ENCODE measurements at places on chromosomes 2 and 18.

DNA sequence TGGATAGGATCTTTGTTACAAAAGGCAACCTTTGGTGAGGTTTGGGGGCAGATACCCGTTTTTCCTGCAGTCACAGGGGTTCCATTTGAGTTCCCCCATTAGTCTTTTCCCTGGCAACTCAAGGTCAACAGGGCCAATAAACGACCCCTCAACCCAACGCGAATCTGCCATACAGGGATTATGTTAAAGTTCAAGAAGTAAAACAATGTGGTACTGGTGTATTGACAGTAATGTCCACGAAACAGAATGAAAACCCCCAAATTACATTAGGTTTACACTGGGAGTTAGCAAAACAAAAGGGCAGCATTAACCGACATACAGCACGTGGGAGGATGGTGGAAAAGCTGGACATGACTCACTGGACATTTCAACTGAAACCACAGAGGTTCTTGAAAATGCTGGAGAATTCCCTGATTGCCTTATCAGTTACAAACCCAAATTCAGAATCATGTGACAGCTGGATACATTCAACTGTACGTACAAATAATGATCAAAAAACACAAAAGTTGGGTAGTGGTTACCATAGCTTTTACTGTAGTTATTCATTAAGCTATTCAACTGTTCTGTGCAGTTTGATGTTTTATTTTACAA lies 4.9 kb upstream of the IMP4 start:
- no peaks in the 10 kb centered on the region for H3K27me3 ChIP-seq
- peak overlapping the region; percentile 91 for H3K27ac ChIP-seq
- H3K36me3 ChIP-seq = peaks cover 31% of the 10 kb centered on the region
- peaks cover 19% of the 10 kb centered on the region for H3K4me1 ChIP-seq
- DNase-seq = no peak

GRCh38 chr18:74499633-74500032 lies 3.5 kb downstream of the CNDP2 start:
- H3K4me3 ChIP-seq = peak overlapping the region; percentile 85
- peak overlapping the region; percentile 95 for H3K27ac ChIP-seq
- H3K36me3 ChIP-seq = peaks cover 54% of the 10 kb centered on the region
- H3K4me1 ChIP-seq = peaks cover 29% of the 10 kb centered on the region

DNA sequence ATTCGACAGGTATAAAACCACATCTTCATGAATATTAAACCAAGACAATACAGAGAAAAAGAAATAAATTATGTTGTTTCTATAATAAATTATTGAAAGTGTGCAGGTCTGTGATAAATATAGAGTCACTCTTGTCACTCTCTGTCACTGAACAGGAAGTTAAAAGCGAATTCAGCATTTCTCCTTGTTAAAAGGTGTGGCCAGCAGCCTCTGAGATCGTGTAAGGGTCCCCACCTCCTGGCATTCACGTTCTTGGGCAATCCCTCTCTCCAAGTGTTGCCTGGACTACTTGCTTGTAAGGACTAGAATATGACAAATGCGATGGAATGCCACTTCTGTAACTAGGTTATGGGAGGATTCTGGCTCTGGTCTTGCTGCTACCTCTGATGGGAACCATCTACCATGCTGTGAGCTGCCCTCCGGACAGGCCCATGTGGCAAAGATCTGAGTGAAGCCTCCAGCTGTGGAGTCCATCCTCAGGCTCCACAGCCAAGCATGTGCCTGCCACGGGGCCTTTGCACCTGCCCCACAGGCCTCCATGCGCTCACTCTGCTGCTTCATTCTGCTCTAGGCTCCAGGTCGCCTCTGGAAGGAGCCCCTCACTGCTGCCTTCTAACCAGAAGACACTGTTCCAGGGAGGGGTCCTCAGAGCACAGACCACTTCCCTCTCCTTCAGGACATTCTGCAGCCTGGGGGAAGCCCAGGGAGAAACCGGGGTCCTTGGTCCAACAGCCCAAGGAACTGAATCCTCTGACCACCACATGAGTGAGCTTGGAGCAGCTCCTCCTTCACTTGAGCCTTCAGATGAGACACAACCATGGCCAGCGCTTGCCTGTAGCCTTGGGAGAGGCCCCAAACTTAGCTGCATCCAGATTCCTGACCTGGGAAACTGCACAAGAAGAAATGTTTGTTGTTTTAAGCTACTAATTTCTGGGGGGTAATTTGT lies 202.9 kb upstream of the HDAC4 start:
- no peak overlapping the region for H3K4me3 ChIP-seq
- H3K27me3 ChIP-seq = peaks cover 4% of the 10 kb centered on the region
- no peaks in the 10 kb centered on the region for H3K36me3 ChIP-seq
- peak overlapping the region; percentile 51 for H3K27ac ChIP-seq
- no peak for DNase-seq

- DNase-seq = no peak
- no peak overlapping the region for H3K4me3 ChIP-seq
- no peaks in the 10 kb centered on the region for H3K36me3 ChIP-seq
- peaks cover 15% of the 10 kb centered on the region for H3K27me3 ChIP-seq
- no peaks in the 10 kb centered on the region for H3K4me1 ChIP-seq
These were observed 42.5 kb downstream of the SCTR start for GRCh38 chr2:119481501-119482455.

- H3K4me1 ChIP-seq = no peaks in the 10 kb centered on the region
- no peak overlapping the region for H3K4me3 ChIP-seq
- no peak for DNase-seq
- H3K27me3 ChIP-seq = no peaks in the 10 kb centered on the region
- H3K27ac ChIP-seq = no peak overlapping the region
These were observed 101.9 kb downstream of the ACTR2 start for GRCh38 chr2:65329525-65329924.

DNA sequence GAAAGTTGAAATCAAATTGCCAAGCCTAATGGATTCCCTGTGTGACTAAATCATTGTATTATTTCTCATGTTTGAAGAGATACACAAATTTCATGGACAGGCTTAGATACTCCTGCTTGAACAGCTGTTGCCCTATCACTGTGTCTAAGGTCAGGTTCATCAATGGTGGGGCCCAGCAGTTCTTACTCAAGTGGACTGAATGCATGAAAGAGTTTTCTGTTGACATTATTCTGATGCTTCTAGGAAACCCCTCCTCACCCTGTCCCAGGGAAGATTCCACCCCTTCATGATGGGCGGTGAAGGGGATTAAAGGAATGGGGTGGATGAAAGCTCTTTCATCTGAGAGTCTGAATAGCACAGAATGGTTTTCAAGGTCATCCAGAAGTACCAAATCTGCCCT lies 148.8 kb downstream of the INO80D start:
- no peak overlapping the region for H3K27ac ChIP-seq
- peaks cover 33% of the 10 kb centered on the region for H3K27me3 ChIP-seq
- no peaks in the 10 kb centered on the region for H3K4me1 ChIP-seq
- DNase-seq = no peak

DNA sequence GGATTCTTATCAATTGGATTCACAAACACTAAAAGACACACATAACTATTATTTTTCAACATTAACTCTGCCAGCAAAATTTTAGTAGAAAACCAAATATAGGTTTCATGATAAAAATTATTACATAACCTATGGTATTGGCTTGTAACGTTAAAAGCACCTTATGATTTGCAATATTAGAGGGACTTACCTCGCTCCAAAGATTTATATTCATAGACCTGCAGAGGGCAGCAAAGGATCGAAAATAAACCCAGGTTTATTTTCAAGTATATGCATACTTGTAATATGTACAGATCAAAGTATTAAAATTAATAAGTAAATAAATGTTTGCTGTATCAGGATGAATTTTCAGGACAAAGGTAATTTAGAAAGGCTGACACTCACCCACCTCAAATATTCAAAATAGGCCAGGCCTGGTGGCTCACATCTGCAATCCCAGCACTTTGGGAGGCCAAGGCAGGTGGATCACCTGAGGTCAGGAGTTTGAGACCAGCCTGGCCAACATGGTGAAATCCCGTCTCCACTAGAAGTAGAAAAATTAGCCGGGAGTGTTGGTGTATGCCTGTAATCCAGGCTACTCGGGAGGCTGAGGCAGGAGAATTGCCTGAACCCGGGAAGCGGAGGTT lies 45.3 kb downstream of the LRPPRC start:
- H3K27me3 ChIP-seq = no peaks in the 10 kb centered on the region
- no peak overlapping the region for H3K4me3 ChIP-seq
- H3K36me3 ChIP-seq = peaks cover 62% of the 10 kb centered on the region
- H3K4me1 ChIP-seq = peaks cover 11% of the 10 kb centered on the region
- DNase-seq = peak; percentile 30
- no peak overlapping the region for H3K27ac ChIP-seq

- no peak overlapping the region for H3K4me3 ChIP-seq
- H3K4me1 ChIP-seq = peaks cover 22% of the 10 kb centered on the region
- no peaks in the 10 kb centered on the region for H3K27me3 ChIP-seq
- no peak for DNase-seq
These were observed 174.6 kb downstream of the NCK2 start for GRCh38 chr2:105919191-105919811.

- H3K4me1 ChIP-seq = no peaks in the 10 kb centered on the region
- H3K36me3 ChIP-seq = peaks cover 3% of the 10 kb centered on the region
- no peak for DNase-seq
- H3K4me3 ChIP-seq = no peak overlapping the region
- no peaks in the 10 kb centered on the region for H3K27me3 ChIP-seq
These were observed 88.0 kb downstream of the AFF3 start for GRCh38 chr2:100054426-100054825.

DNA sequence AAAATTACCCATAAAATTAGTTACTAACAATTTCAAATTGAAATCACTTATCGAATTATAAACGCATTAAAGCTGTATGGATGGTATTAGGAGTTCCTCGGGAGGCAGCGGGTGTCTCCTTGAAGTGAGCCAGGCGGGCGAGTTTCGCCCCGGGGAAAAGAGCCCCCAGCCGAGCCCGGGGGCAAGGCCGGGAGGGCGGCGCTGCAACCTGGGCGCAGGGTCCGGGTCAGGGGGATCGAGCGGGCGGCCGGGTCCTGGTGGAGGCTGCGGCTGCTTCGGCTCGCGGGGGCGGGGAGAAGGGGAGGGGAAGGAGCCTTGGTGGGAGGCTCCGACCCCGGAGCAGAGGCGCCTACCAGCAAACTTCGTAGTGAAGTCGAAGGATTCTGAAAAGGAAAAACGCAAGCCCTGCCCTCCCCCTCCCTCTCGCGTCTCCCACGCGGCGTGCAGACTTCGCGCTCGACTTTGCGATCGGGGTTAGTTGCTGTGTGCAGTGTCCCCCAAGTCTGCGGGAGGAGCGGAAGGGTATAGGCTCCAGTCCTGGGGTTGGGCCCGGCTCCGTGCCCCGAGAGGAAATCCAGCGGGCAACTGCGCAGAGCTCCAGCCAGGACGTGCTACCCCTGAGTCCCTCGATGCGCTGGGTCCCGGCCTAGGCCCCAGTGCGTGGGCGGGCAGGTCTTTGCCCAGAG lies 140.8 kb downstream of the MEIS1 start:
- no peak for DNase-seq
- H3K4me3 ChIP-seq = peak overlapping the region; percentile 19
- H3K36me3 ChIP-seq = no peaks in the 10 kb centered on the region
- peaks cover 47% of the 10 kb centered on the region for H3K27me3 ChIP-seq

- H3K27me3 ChIP-seq = no peaks in the 10 kb centered on the region
- H3K4me1 ChIP-seq = peaks cover 13% of the 10 kb centered on the region
- H3K27ac ChIP-seq = peak overlapping the region; percentile 96
- H3K36me3 ChIP-seq = peaks cover 49% of the 10 kb centered on the region
- DNase-seq = peak; percentile 13
These were observed 808 bp downstream of the ATP5MC3 start for GRCh38 chr2:175180701-175181103.

GRCh38 chr2:126995621-126996377 lies 97.1 kb downstream of the TEX51 start:
- no peak overlapping the region for H3K27ac ChIP-seq
- H3K27me3 ChIP-seq = peaks cover 11% of the 10 kb centered on the region
- peaks cover 5% of the 10 kb centered on the region for H3K36me3 ChIP-seq
- H3K4me3 ChIP-seq = no peak overlapping the region

GRCh38 chr2:65021709-65022108 lies 32.5 kb downstream of the SLC1A4 start:
- peaks cover 7% of the 10 kb centered on the region for H3K36me3 ChIP-seq
- no peak overlapping the region for H3K4me3 ChIP-seq
- H3K4me1 ChIP-seq = no peaks in the 10 kb centered on the region

GRCh38 chr18:1252936-1253335 lies 348.3 kb downstream of the ADCYAP1 start:
- H3K27ac ChIP-seq = no peak overlapping the region
- H3K4me3 ChIP-seq = no peak overlapping the region
- H3K4me1 ChIP-seq = no peaks in the 10 kb centered on the region
- no peak for DNase-seq

DNA sequence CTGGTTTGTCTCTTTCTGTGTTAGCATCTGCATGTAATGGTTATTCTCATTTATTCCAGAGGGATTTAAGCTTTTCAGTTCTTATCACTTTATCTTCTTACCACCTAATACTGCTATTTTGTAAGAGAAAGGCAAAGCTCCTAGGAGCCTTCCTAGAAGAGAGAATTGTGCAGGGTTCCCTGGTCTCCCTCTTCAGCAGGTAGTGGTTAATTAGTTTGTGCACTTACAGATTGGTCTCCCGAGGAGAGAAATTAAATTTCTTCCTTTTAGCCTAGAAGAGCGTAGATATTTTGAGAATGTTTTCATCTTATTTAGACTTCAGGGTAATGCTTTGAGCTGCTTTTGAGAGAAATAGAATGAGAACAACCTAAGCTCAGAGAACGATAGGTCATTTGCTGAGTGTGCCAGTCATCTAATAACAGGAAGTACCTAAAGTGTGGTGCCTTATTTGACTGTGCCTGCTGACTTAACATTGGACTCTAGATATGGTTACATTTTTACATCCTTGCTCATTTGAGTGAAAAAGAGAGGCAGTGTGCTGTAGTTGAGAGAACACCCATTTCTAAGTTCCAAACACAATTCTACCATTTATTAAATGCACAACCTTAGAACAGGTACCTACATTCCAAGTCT lies 651.4 kb downstream of the STK39 start:
- no peaks in the 10 kb centered on the region for H3K27me3 ChIP-seq
- no peaks in the 10 kb centered on the region for H3K4me1 ChIP-seq
- H3K4me3 ChIP-seq = no peak overlapping the region
- no peak for DNase-seq
- H3K36me3 ChIP-seq = no peaks in the 10 kb centered on the region
- no peak overlapping the region for H3K27ac ChIP-seq

DNA sequence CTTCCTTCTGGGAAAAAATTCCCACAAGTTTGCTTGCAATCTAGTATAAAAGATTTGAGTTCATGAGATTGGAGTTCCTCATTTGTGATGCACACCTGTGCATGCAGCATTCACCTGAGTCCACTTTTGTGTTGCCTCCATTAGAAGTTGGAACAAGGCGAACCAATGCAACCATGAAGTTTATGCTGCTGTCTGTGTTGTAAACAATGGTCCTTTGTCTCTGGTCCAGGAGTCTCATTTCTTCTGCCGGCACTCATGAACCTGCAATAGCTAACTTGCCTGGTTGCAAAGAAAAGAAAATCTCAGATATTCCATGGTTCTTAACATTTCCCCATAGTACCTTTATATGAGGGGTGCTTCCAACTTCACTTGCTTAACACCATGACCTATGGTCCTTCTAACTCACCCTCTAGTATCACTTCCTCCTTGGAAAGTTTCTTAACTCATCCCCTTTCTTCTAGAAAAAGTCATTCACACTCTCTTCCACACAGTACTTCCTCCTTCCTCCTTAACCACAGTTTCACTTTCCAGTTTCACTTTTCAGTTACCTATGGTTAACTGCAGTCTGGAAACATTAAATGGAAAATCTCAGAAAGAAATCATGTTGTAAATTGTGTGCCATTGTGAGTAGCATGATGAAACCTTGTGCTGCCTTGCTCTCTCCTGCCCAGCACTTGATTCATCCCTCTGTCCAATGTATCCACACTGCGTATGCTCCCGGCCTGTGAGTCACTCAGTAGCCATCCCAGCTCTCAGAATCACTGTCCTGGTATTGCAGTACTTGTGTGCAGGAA lies 128.8 kb upstream of the TRIB2 start:
- H3K4me3 ChIP-seq = no peak overlapping the region
- no peaks in the 10 kb centered on the region for H3K27me3 ChIP-seq
- peaks cover 16% of the 10 kb centered on the region for H3K4me1 ChIP-seq
- peaks cover 3% of the 10 kb centered on the region for H3K36me3 ChIP-seq
